Stimulated activated CD8-positive, alpha-beta memory T cell treated with anti-CD3 and anti-CD28 coated beads, Interleukin-7, amount 100 ng/mL, for 4 hours (primary cell): ENCODE measurements at places on chromosomes 13 and 19.

GRCh38 chr13:101394605-101395004 is 21.7 kb downstream of the NALCN start:
- no peak for DNase-seq

DNA sequence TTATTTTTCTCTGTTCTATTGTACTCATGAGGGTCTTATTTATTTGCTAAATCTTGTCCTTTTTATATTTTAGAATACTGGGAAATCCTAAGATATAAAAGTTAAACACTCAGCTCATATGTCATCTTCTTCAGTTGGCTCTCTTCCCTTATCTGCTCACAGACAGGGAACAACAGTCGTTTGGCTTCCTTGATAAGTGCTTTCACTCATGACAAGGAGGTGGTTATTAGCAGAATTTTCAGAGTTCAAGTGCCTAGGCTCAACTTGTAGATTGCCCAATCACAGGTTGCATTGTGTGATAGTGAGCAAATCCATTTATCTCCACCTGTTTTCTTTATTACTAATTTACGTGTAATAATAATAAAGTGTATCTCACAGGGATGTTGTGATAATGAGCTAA is 620.3 kb upstream of the PCDH20 start:
- DNase-seq, result no peak

- DNase-seq, result no peak
Measured at GRCh38 chr19:18995804-18996241, 37.5 kb downstream of the SUGP2 start.

GRCh38 chr19:19388568-19389555 is 16.6 kb upstream of the GATAD2A start:
- DNase-seq, result no peak

DNA sequence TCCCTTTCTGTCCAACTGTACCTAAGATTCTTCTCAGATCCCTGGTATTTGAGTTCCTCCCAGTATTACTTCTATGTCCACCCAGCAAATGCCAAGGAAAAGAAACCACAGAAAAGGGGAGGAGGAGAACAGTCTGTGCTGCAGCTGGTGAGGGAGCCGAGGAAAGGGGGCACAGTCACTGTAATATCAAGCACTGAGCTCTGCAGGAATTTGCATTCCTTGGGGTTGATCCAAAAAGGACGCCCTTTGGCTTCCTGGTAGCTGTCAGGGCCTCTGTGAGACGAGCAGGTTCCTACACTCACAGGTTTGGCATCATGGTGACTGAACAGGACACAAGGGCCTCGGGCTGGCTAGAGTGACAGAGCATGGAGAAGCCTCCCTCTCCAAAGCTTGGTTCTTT is 273.4 kb downstream of the NHLRC3 start:
- no peak for DNase-seq

- DNase-seq, result no peak
Measured at GRCh38 chr13:110228936-110229904, 77.7 kb downstream of the COL4A1 start.
